Motor neuron (in vitro differentiated cells): ENCODE measurements at places on chromosomes 6 and 20. TPM values are rescaled to one million over a fixed set of nuclear protein-coding genes. Genes with fewer than 3 reads are reported as not detected.

- ATAC-seq, result no peak
Observed at GRCh38 chr20:14744723-14745122, 407.3 kb upstream of the FLRT3 start.

GRCh38 chr6:156107624-156108101 lies 652.0 kb upstream of the NOX3 start:
- peak; percentile 29 for ATAC-seq

DNA sequence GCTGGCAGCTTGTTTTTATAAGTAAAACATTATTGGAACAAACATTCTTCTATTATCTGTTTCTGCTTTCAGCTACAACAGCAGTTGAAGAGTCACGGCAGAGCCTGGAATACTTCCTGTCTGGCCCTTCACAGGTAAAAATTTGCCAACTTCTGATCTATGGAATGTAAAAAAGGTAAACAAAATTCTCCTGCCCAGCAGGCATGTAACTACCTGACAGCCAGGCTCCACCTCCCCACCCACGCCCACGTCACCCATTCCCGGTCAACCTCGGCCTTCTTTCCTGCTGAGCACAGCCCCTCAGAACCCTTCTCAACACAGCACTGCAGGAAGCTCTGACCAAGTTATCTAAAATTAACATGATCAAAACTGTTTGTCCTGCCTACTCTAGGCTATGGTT lies 166.0 kb downstream of the DLL1 start:
- no peak for ATAC-seq

GRCh38 chr6:26284537-26285142 lies 80.4 kb upstream of the BTN3A2 start:
- ATAC-seq, result peak; percentile 1

DNA sequence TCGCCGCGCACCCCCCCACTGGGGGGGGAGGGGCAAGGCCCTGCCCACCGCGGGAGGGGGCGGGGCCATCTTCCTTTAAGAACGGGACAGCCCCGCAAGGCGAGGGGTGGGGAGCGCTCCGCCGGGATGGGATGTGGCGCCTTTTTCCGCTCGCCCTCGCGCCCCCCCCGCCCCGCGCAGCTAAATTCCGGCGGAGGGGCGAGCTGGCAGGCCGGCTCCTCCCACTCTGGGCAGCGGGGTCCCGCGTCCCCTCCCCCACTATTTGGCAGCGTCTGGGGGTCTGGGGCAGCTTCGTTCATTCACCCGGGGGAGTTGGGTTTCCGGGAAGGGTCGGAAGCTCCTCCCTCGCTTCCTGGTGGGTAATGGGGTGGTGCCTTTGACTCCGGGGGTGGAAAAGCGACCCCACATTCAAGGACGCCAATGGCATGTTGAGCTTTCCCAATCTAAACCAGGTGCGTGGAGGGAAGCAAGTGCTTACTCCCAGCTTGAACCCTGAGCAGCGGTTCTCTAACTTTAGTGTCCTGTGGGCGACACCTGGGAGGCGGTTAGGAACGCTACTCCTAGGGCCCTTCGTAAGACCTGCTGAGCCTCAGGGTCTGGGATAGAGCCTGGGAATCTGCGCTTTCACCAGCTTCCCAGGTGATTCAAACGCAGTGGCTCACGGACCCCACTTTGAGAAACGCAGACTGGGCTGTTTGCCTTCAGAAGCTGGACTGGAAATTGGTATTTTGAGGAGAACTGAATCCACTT lies 927 bp downstream of the ASXL1 start:
- peak; percentile 24 for ATAC-seq

The ARG1 gene
- 0.50 and 0.77 TPM in 2 replicates for total RNA-seq

- ATAC-seq, result peak; percentile 77
Observed at GRCh38 chr20:48763216-48763914, 64.4 kb downstream of the PREX1 start.

The MYH7B gene
- total RNA-seq, result 2.3 and 2.9 TPM in 2 replicates
